Hypothalamus (tissue), 51 donors: ENCODE measurements at places on chromosomes 3 and 15.

- no peak for DNase-seq
Observed at GRCh38 chr15:75713338-75713895, 769 bp upstream of the CSPG4 start.

DNA sequence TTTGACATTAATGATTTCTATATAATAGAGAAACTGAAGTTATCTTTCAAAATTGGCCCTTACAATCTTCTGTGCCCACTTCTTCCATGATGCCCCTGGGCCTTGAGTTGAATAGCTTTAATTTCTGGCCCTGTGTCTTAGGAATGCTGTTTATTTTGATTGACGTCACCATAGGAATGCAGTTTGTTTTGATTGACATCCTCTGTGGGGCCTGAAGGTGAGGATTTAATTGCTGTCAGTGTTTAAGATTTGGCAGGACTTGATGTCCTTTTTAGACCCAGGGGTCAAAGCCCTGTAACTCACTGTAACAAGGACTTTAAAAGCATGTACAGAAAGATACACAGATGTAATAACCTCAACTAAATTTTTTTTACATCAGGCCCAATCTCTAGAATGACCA is 83.3 kb downstream of the GLDN start:
- DNase-seq: no peak

- no peak for DNase-seq
Observed at GRCh38 chr3:194586836-194587235, 46.4 kb downstream of the TMEM44 start.

DNA sequence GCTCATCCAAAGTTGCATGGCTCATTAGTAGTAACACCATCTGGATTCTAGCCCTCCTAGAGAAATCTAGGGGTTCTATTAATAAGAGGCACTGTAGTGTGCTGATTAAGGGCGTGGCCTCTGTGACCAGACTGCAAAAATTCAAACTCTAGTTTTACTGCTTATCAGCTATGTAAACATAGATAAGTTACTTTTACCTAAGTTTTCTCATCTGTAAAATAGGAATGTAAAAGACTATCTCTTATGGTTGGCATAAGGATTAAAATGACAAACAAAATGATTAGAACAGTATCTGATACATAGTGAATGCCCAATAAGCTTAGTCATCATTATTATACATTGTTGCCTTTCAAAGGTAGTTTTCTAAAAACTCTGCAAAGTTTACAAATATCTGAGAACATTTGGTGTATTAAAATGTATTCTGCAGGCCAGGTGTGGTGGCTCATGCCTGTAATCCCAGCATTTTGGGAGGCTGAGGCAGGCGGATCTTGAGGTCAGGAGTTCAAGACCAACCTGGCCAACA is 4.5 kb downstream of the PTX3 start:
- DNase-seq: no peak

GRCh38 chr3:174016186-174016585 is 618.6 kb downstream of the NLGN1 start:
- DNase-seq: no peak

- DNase-seq: no peak
Observed at GRCh38 chr15:68218847-68219798, 10.4 kb downstream of the CLN6 start.

GRCh38 chr3:110859336-110859735 is 212.3 kb upstream of the NECTIN3 start:
- DNase-seq: no peak

DNA sequence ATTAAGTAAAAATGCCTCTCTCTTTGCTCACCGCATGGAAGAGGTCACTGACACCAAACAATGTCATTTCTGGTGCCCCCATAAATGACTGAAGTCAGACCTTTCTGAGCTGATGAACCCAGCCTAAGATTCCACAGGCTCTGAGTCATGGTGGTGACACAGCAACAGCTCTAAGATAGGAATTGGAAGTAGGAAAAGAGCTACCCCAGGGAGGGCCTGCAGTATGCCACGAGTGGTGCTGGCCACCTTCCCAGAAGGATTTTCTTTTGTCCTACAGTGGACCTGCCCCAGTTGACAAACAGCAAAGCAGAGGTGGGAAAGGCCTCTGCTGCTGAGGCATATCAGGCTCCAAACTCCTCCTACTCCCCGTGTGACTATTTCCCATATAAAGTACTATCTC is 208.1 kb downstream of the MINAR1 start:
- DNase-seq: no peak

DNA sequence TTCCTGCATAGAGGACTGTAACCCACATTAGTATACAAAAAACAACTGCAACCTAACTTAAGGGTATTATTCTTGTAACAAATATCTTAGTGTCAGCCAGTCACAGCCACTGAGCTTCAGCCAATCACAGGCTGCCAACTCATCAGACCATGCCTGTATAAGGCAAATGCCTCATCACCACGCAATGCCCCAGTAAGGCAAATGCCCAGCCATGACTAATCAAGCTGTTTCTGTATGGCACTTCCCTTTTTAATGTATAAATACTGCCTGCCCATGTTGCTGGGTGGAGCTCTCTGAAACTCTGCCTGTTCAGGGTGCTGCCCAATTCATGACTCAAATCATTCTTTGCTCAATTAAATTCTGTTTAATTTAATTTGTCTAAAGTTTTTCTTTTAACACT is 18.4 kb upstream of the GABRA5 start:
- no peak for DNase-seq

DNA sequence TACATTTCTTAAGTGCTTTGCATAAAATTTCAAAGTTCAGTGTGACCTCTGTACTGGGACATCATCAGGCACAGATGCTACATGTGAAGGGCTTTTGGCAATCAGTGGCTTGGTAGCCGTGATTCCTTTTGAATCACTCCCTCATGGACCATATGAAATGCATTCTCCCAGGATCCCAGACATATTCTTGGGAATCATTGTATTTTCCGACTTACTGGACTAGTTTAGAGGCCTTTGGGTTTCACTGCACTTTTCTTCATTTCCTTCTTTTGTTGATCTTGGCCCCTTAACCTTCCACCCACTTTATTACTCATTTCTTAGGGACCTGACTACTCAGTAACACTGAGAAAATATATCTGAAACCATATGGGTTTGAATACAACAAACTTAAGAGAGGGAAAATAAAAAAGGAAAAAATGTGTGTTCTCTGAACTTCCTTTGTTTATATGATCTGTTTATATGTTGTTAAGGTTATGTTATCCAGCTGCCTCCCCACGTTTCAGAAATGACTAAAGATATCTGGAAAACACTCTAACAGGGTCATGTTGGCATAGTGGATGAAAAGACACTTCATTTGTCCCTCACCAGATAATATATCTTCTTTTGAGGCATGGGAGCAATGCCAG is 35.1 kb downstream of the HMG20A start:
- no peak for DNase-seq

DNA sequence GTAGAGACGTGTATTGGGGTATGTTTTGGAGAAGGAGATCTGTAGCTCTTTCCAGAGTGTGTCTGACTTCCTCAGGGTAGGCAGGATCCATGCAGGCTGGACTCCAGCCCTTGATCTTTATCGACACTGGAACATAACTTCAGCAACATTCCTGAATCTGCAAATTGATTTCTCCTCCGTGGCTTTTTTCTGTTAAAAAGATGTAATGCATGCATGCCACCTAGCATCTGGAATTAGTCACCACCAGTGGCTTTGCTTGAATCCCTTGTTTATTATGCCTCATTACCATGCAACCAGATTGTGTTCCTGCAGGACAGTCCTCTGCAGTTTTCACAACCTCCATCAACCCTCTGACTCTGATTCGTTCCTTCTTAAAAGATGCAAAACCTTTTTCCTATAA is 86.1 kb downstream of the CCNL1 start:
- no peak for DNase-seq

DNA sequence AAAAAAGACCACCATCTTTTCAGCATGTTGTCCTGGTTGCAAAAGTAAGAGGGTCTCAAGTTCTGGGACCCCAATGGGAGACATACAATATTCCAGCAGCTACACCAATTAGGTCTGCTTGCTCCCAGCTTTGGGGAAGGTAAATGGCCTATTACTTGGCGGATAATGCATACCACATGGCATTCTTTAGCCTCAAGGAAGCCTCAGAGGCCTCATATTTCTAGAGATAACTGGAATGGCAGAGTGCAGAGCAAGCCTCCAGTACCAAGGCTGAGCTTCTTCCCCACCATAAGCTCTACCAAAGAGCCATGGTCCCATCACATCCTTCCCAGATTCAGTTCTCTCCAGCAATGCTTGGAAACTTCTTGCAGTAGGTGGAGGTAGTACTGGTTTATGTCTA is 493.8 kb downstream of the SHQ1 start:
- no peak for DNase-seq

DNA sequence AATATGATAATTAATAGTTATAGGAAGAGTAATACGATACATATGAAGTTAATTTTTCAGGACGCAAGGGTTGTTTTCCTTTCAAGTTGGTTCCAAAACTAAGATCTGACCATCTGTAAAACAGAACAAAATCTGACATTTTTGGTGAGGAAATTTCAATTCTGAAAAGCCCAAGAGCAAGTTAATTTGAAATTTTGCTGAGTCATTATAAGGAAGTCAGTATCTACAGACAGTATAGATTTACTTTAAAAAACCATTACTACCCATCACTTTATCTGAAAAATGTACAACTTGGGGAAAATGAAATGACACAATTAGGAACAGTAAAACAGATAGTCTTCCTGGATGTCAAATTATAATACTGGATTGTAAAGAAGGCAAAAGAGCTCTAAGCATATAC is 12.5 kb downstream of the INTS14 start:
- DNase-seq: no peak

- DNase-seq: no peak
Observed at GRCh38 chr3:9779721-9780457, 10.1 kb upstream of the CAMK1 start.

- DNase-seq: no peak
Observed at GRCh38 chr3:116265976-116266584, 179.2 kb downstream of the LSAMP start.

DNA sequence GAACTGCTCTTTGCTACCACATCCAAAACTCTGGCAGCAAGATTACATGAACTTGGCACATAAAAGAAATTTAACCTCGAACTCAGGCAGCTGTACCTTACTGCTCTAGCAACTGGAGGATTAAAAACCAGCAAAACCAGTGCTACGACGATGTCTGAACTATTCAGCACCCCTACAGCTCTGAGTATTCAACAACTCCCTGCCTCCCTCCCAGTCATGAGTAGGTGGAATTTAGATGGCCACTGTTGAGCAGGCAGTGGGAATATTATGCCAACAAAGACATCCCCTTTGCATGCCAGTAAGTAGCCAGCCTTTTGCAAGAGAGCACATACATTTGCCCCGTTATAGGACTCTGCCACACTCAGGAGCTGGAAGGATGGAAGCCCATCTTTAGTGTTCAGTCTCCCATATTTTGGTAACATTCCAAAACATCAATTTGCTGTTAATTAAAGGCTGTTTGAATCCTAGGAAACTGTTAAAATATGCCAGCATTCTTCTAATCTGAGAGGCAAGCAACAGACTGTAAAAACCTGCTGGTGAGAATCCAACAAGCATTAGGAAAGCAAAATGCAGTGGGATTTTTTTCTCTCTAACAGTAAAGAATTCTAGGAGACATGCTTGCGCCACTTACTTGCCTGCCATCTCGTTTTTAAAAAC is 85.4 kb downstream of the ZNF385D start:
- no peak for DNase-seq

GRCh38 chr15:85707519-85708338 is 87.0 kb downstream of the KLHL25 start:
- DNase-seq: no peak

- no peak for DNase-seq
Observed at GRCh38 chr15:57692709-57693108, 13.8 kb upstream of the POLR2M start.

DNA sequence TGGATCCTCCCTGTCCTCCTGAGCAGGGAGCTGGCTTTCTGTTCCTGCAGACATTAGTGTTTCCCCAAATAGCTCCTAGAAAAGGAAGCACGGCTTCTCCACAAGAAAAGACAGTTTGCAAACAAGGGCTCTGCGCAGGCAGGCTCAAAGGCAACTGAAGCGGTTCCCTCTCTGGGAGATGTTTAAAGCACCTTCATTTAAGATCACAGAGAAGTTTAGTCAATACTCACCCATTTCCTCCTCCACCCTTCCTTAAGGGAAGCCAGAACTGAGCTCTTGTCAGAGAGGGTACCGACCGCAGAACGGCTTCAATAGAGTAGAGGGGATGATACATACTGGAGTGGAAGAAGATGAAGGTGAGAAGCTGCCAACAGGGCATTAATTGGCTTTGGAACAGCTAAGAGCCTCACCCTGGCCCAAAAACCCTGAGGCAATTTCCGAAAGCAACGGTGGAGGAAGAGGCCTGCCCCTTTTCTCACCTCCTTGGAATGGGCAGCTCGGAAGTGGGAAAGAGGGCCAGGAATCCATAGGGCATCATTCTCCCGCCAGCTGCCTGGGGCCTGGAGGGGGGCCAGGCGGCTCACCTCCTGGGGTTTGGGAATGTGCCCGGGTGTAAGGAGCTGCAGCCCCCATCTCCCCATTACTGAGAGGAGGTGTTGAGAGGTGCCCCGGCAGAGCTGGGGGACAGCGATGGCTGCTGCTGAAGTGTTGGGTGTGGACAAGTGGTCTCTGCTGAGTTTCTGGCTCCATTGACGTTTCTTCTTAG is 4.8 kb upstream of the EPHB3 start:
- no peak for DNase-seq

DNA sequence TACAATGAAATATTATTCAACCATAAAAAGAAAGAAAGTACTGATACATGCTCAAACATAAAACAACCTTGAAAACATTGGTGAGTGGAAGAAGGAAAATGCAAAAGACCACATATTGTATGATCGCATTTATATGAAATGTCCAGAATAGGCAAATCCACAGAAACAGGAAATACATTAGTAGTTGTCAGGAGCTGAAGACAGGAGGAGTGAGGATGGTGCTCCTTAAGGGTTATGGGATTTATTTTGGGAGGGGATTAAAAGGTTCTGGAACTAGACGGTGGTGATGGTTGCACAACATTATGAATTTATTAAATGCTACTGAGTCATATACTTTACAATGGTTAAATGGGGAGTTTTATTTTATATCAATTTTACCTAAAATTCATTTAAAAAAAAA is 12.1 kb upstream of the MAGI1 start:
- DNase-seq: no peak

- DNase-seq: no peak
Observed at GRCh38 chr3:98817547-98818041, 54.5 kb downstream of the ST3GAL6 start.

- peak; percentile 48 for DNase-seq
Observed at GRCh38 chr3:189148081-189148507, 23.7 kb upstream of the TPRG1 start.

DNA sequence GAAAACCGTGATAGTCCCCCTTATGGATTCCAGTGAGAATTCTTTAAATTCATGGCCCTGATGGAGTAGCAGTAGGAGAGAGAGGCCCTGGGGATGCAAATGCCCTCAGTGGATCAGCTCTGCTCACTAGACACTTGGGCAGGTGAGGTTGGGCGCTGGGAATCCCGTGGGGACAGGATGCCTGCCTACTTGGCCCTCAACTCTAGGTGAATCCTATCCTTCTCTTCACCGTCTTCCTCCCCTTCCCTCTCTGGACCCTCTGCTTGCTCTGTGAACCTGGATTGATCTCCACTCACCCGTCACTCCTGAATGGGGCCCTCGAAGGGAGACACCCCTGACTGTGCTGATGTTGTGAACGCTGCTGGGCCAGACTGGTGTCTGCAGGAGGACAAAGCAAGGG is 77.4 kb downstream of the SEC22A start:
- DNase-seq: no peak
